Fibroblast of the aortic adventitia (primary cell): ENCODE measurements at places on chromosomes 11 and 22.

- peak; percentile 99 for DNase-seq
Measured at GRCh38 chr11:10387206-10388083, 67.6 kb upstream of the AMPD3 start.

- DNase-seq, result no peak
Measured at GRCh38 chr11:70487756-70488155, 89.4 kb downstream of the CTTN start.

- DNase-seq, result no peak
Measured at GRCh38 chr22:23070418-23071229, at the start of gene GNAZ. GNAZ (plus strand) TSS chr22:23070519; CDS start chr22:23095696, 25,177 bp downstream.

- no peak for DNase-seq
Measured at GRCh38 chr22:35253946-35254345, 3.3 kb upstream of the HMGXB4 start.

DNA sequence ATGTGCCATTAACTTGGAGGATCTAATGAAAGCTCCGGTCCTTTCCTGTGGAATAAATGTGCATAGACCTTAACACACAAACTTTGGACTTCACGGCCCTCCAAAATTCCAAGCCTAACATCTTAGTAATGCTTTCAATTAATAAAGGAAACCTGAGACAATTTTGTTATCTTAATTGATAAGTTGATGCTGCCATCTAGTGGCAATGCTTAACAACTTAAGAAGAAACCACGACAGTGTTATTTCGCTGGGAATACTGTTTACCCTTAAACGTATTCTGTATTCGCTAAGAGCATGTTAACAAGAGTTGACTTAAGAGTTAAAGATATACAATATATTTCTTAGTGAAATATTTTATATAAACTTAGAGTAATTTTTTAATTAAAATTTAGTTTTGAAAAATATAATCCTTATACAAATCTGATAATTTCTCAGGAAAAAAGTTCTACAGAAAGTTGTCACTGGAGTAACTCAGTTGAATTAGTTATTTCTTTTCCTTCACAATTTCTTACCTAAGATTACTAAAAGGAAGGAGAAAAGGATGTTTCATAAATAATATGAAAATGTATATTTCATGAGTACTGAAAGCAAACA is 35.0 kb upstream of the OR9G4 start:
- DNase-seq, result peak; percentile 72

GRCh38 chr11:83042964-83043711 is 28.6 kb downstream of the RAB30 start:
- DNase-seq, result peak; percentile 66

DNA sequence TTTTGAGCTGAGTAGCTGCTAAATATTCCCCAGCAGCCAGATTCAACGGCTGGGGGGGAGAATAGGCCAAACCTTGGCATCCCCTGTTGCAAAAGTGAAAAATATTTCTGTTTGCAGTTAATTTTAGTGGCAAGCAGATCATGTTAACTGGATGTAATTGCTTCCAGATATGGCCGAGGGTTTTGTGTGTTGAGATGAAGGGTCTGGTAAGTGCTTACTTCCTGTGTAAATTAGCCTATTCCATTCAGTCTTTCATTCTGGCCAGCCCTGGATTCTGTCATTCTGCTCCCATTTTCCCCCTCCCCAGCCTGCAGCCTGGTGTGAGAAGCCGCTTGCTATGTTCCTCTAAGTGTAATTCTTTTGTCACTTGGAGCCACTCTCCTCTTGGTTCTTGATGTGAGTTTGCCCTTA is 17.4 kb downstream of the ZBTB16 start:
- DNase-seq, result no peak

DNA sequence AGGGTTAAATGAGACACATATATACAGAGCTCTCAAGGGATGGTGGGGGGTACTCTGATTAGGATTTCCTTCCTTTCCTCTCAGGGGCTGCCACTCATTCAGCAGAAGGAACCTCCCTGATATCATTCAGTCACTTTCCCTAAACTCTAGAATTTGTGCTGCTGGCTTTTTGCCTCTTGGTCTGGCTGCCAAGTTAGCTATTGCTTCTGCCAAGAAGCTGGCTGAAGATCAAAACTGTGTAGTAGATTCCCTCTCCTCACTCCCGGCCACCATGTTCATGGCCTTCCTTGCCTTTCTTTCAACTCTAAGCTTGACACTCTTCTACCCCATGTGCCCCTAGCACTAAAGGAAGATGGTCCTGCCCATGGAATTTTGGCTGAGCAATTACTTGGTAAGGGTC is 18.7 kb downstream of the SLC6A5 start:
- DNase-seq, result peak; percentile 8

DNA sequence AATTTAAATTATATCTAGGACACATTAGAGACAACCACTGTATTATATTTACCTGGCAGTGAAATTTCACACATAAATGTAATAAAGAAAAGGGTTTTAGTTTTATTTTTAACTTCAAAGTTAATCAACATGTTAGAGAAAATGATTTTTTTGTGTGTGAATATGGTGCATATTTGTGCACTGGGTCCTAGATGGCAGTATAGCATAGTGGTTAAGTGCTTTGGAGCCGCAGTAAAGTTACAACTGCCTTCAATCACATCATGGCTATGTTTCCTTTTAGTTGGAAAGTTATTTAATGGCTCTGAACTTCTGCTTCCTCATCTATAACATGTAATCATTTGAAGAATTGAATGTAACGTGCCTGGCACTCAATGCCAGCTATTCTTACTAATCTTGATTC is 108.9 kb upstream of the DDI1 start:
- peak; percentile 57 for DNase-seq

GRCh38 chr11:95816037-95816436 is 25.7 kb downstream of the CEP57 start:
- DNase-seq, result no peak

GRCh38 chr11:22169833-22170232 is 23.1 kb upstream of the ANO5 start:
- no peak for DNase-seq

DNA sequence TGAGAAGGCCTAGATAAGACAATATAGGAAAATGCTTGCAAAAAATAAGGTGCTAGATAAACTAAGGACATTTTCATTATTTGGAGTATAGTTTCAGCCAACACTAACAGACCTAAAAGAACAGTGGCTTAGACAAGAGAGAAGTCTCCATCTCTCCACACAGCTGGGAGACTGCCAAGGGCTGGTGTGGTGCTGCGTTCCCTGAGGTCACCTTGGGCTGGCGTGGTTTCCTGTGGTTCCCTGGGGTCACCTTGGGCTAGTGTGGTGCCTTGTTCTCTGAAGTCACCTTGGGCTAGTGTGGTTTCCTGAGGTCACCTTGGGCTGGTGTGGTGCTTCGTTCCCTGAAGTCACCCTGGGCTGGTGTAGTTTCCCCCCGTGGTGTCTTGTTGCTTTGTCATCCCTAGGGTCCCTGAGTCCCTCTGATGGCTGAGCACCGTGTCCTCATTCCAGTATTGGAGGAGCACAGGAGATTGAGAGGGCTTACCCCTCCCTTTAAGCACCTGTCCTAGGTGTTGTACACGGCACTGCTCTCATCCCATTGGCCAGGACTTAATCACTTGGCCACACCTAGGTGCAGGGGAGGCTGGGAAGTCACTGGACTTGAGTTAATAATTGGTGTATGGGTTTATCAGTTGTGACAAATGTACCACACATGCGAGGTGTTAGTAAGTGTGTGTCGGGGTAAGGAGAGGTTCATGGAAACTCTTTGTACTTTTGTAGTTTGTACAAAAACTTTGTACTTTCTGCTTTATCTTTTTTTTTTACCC is 14.9 kb downstream of the SAMM50 start:
- no peak for DNase-seq

DNA sequence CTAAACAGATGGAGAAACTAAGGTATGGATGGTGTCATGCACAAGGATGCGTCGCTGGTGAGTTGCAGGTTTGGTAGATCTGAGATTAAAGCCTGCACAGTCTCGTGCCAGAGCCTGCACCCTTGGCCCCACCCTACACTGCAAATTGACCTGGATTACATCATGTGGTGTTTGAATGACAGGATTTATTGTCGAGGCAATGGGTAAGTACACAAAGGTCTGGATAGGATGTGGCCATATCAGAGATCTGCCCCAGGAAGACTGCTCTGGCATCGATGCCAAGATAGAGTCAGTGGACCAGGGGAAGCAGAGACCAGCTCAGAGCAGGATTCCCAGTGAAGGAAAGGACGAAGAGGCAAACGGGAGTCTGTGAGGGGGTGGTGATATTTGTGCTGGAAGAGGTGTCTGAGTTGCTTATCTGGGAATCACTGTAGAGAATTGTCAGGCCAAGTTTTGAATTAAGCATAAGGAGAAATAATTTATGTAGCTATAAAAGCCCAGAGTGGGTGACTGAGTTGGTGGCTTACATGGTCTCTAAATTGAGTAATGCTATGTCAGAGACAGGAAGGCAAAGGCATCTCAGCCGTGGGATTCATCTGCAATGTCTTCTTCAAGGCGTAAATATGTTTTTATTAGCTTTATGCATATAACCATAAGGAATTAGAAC is 499.6 kb upstream of the B3GAT1 start:
- DNase-seq, result no peak

DNA sequence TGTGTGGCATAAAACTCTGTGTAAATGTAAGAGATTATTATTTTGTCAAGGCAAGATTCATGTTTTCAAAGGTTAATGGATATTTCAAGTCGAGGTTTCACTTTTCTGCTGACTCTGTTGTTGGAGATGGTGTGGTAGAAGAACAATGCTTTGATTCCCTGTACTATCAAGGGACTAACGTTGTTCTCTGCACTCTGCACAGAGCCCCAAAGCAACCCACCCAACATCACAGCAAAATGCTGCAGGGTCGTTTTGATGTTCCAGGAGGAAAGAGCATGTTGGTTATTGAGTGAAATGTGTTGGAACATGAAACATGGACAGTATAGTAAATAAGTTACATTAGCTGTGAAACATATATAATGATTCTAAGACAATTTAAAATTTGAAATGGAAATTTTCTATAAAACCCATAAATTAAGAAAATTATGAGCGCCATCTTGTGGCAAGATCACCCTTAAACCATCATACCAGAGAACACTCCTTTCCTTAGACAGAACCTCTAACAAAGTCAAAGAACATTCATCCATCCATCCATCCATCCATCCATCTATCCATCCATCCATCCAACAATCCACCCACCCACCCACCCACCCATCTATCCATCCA is 164.4 kb upstream of the ZBED5 start:
- DNase-seq, result peak; percentile 63

- DNase-seq, result no peak
Measured at GRCh38 chr11:134332189-134332631, 422 bp downstream of the GLB1L2 start.
